ENCODE measurements at places on chromosomes 7 and 10.

DNA sequence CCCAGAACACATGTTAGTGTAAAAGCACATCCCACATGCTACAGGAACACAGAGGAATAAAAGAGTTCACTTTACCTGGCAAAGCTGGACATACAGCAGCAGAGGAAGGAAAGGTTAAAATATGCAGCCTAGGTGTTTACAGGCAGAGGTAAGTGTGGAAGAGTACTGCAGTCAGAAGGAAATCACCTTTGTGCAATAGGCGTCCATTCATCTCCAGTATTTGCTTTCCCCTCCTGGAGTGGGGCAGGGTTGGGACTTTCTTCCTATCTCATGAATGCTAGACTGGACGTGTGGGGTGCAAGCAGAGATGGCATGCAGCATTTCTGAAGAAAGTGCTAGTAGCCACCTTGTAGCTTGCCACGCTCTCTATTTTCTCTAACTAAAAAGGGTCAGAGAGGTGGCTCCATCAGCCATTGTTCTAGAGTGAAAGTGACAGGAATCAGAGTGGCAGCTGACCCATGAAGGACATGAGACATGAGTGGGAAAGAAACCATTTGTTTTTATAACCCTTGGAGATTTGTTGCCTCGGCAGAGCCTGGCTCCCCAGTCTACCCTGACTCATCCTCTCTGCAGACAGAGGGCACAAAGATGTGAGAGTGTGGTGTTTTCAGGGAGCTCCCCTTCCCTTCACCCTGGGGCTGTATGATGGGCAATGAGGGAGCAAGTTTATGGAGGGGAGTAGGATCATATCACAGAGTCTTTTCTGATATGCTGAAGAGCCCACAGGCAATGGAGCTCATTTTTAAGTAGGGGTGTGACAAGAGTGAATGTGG lies 101.2 kb upstream of the SEC61G start:
- DNase-seq, result no peak

DNA sequence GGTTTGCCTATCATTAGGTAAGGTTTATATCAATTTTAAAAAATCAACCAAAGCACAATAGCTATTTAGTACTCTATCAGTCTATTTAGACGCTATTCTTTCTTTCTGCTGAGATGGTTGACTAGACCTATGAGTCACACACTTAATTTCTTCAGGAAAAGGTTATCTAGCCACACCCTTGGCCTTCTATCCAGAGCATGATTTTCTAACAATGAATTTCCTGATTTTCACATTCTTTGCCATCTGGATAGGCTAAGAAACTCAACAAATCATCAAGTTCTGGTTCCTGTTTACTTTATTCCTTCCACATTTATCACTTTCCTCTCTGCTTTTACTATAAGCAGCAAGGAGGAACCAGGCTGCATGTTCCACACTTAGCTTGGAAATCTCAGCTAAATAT lies 8.1 kb downstream of the PRPS1L1 start:
- DNase-seq, result no peak

DNA sequence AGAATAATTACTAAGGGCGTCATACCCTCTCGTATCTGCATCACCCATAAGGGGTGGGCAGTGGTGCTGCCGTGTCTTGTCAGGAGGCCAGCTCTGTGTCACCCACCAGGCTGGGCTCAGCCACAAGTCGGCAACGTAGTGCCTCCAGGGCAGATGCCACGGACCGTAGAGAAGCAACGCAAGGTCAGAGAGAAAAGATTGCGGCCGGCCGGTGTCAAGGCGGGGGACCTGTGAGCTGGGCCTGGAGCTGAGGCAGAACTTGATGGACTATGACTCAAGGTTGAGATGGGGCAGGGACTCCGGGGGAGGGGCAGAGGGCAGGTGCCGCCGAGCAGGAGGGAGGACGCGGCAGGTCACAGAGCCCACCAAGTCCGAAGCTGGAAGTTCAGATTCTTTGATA lies 29.5 kb downstream of the FOXK1 start:
- no peak for DNase-seq

DNA sequence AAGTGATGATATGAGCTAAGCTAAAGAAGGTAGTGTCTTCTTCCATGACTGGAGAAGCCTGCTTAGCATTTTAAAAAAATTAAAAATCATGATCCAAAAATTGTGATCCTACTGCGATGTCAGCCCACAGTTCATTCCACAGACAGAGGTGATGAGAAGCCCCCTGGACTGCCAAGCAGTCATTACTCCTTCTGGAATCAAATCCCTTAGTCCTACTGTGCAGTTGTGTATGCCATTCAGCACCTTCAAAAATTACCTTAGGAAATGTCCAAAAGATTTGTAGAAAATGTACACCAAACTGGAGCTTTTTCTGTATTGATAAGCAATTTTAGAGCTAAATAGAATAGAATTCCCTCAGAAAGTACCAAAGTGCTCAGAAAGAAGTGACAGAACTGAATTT lies 283.5 kb upstream of the NFE2L3 start:
- DNase-seq, result no peak

DNA sequence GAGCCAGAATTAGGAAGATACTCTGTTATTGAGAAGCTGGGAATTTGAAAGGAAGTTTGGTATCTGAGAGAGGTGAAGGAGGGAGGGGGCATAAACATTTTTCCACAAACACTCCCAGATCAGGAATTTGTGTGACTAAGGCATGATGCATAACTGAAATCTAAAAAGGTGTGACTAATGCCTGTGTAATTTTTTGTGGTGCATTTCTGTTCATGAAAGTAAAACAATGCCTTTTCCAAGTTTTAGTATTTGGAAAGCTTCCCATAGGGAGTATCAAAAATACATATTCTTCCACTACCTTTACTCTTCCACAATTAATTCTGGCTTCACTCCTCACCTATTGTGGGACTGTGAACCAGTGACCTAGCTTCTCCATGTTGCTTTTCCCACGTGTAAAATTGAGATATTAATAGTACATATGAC lies 56.4 kb upstream of the CAV2 start:
- no peak for DNase-seq

Measured in stimulated activated naive CD4-positive, alpha-beta T cell treated with Interleukin-2 at 50 U/mL for 16 hours (primary cell).